ENCODE measurements at places on chromosomes 6 and 20.
A peak's percentile ranks its signal among the peaks of the same experiment; 100 is the strongest.

DNA sequence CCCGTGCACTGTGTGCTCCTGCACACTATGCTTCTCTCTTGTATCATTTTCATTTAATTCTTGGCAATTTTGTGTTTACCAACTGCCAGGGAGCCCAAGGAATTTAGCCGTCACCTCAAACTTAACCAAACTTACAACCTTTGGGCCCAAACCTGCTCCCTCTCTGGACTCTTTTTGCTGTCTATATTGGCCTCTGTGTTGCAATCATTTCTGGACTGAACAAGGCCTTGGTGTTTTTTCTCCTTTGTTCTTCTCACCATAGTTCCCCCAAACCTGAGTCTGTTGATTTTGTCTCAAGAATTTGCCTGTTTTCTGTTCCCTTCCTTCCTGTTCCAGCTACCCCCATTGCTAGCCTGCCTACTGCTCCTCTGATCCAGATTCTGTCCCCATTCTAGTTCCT is 19.2 kb downstream of the DCBLD1 start:
- DNase-seq = no peak

DNA sequence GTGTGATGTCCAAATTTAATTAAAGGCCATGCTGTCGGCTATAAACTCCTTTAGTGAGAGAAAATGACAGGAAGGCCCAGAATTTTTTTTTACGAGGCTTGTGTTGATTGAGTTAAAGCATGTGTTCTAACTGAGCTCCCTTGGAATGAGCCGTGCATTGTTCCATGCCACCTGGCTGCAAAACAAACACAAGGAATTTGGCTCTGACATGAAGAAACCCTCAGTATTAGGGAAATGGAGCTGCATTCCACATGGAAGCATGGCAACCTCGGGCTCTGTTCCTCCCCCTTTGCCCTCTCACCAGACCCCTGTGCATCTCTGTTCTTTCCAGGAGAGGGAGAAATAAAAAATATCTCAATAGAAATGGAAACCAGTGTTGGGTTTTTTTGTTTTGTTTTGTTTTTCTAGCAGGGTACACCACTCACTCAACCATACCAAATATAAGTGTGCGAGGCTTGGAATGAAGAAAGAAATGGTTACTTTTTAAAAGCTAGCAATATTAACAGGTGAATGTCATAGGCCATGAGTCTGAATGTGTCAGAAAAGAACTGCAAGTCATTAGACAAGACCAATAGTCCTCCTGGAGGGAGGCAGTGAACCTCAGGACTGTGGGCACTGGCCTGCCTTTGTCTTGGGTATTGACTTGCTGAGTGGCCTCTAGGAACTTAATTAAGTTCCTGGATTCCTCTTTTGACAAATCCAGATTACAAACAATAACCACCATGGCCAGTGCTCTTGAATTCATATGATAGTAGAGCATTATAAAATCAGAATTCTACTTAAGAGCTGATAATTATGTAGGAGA is 935.1 kb downstream of the KIF16B start:
- no peak for DNase-seq

DNA sequence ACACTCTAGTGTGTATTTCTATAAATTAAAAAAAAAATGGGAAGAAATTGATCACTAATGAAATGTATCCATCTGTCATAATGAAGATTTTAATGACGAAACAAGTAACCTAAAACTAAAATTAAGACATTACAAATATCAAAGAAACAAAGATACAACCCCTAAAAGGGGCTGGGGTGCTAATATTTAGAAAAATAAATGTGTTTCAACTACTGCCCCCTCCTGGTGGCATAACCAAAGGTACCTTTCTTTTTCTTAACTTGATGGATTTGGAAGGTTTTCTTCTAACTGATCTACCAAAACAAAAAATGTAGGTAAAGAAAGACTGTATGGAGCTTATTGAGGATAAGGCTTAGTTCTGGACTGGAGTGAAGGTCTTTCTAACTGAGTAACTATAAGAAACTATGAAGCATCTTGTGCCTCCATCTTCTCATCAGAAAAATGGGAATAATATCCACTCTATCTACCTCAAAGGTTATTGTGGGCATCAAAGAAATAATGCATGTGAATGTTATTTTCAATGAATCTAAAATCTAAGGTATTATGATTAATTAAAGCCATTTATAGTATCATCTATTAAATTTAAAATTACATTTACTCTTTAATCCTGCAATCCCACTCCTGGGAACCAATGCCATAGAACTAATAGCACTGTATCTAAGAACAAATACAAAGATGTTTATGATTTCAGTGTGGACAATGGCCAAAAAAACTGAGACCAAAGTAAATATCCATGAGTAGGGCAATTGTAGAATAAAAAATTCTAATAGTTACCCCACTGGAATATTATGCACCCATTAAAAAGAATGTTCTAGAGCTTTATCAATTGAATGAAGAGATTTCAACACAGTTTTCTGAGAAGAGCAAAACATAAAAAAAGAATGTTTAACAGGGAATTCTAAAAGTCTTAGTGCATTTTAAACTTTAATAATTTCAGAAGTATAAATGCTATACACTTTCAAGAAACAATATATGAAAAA is 117.2 kb downstream of the BACH2 start:
- DNase-seq = no peak

- DNase-seq = no peak
Observed at GRCh38 chr20:51335329-51335841, 207.1 kb downstream of the NFATC2 start.

DNA sequence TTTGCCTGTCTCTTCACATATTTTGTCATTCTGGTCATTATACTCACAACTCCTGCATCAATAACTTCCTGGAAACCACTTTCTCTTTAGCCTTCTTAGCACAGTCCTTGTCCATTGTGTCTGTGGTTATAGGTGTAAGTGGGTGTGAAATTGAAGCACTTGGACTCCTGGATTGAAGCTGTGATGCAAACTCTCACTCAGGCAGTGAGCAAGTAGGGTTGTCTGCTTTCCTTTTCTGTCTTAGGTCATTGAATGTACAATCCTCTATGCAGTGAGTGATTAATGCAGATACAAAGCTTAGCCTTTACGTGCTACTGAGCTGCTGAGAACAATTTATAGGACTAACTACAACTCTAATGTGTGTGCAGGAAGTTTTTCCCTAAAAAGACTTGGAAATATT is 54.8 kb downstream of the ADGRB3 start:
- no peak for DNase-seq

GRCh38 chr6:5981126-5982026 is 25.3 kb downstream of the NRN1 start:
- no peak for DNase-seq

DNA sequence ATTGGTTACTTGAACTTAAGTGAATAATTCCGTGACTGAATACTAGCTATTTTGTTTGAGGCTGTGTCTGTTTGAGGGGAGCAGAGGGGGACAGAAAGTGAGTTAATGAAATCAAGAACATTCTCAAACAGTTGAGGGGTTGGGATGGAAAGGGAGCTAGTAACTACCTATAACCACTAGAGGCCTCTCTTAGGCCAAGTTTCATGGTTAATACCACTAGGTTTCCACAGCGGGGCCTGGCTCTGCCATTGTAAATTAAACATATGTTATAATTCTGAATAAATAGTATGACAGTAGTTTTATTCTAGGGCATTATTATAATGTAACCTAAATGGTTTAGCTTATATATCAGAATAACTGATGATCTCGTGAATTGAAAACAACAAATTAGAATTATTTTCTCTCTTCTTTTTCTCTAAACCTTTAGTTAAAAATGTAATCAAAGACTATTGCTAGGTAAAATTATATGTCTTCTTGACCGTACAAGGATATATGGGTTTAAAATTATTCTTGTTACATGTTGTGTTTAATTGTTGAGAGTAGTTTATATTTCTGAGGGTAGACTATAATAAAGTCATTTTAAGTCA is 108.1 kb downstream of the BCKDHB start:
- DNase-seq = peak; percentile 2

GRCh38 chr6:158663625-158664165 is 13.8 kb downstream of the SYTL3 start:
- DNase-seq = no peak

DNA sequence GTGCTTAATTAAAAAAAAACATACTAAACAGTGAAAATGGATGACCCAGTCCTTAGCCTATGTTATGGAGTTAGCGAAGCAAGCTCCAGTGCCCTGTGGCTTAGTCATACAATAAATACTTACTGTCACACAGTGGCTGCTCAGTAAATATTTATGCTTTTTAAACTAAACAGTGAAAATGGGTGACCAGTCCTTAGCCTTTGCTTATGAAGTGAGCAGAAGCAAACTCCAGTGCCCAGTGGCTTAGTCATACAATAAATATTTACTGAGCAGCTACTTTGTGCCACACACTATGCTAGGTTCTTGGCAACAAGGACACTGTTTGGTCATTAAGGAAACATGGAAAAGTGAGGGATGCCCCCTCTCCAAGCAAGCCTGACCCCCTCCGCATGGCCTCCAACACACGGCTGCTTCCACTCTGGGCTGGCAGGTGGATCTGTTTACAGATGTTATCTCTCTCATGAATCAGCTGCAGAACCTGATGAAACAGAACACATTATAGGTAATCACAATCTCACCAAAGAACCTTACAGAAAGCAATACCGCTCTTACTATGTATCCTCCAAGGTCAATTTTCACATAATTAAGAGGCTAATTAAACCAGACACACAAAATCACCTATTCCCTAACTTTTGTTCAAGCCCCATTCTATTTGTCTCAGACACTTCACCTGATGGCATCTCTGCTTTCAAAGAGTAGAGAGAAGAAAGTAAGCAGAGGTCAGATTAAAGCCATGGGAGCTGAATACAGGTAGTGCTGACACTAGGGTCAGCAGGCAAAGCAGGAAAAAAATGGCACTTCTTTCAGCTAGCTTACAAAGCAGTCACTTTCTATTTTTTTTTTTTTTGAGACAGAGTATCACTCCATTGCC is 27.3 kb downstream of the CDK5RAP1 start:
- DNase-seq = no peak

DNA sequence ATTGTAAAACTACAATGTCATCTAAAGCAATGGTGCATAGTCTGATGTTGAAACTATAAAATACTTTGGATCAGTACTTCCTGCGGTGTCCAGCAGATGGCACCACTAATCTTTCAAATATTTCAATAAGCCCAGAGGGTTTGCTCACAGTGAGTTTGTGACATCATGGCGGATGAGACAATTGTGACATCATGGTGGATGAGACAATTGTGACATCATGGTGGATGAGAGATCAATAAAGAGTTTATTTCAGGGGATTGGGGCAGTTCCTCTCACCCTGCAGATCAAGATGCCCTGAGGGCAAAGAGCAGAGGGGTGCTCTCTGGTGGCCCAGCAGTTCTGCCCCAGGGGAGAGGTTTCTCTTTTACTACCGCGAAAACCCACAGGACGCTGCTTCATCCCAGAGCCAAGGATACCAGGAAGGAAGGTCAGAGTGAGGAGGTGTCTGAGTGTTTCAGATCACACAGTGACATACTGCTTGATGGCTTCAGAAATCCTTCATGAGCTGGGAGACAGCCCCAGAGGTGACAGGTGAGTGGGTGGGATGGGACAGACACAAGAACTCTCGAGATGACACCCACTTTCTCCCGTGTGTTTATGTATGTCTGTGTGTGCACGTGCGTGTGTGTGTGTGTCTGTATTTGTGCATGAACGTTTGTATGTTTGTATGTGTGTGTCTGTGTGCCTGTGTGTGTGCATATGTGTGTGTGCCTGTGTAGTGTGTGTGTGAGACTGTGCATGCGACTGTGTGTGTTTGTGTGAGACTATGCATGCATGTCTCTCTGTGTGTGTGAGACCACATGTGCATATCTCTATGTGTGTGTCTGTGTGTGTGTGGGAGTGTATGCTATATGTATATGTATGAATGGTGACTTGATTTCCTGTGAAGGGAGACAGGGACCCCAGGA is 7.3 kb upstream of the ULBP2 start:
- DNase-seq = no peak

DNA sequence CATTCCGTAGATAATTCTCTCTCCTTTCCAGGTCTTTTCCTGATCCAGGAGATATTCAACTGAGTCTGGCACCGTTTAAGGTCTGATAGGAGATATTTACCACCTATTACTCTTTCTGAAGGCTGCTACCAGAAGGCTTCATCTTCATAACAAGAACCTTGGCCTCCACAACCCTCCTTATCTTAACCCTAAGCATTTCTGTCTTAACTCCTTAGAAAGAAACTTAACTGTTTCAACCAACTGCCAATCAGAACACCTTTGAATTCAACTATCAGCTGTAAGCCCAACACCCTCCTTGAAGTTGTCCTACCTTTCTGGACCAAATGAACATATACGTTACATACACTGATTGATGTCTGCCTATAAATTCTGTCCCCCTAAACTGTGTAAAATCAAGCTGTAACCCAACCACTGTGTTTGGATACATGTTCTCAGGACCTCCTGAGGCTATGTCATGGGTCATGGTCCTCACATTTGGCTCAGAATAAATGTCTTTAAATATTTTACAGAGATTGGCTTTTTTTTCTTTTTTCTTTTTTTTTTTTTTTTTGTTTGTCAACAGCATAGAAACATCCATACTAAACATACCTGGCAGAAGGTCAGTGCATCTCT is 6.6 kb upstream of the TNFAIP3 start:
- DNase-seq = no peak

All from anterior cingulate cortex (tissue), 58 donors.